ENCODE measurements at places on chromosomes 1 and 21.

GRCh38 chr1:99751877-99752504 is 14.4 kb downstream of the FRRS1 start:
- DNase-seq, result no peak

DNA sequence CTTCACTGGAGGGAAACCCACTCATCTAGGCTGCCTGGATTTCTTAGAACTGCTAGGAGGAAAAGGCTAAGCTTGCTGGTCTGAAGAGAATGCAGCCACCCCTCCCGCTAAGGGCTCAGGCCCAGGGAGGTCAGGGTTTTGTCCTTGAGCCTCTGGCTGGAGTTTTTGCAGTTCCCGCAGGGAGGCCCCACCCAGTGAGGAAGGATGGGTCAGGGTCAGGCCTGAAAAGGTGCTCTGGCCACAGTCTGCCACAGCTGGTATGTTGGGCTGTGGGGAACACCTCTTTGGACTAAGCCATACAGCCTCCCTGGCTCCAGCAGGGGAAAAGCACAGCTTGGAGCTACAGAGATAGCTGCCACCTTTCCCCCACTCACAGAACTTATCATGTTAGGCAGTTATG is 71.4 kb upstream of the PAPPA2 start:
- no peak for DNase-seq

- DNase-seq, result no peak
Measured at GRCh38 chr1:9824702-9825089, 931 bp upstream of the CLSTN1 start.

DNA sequence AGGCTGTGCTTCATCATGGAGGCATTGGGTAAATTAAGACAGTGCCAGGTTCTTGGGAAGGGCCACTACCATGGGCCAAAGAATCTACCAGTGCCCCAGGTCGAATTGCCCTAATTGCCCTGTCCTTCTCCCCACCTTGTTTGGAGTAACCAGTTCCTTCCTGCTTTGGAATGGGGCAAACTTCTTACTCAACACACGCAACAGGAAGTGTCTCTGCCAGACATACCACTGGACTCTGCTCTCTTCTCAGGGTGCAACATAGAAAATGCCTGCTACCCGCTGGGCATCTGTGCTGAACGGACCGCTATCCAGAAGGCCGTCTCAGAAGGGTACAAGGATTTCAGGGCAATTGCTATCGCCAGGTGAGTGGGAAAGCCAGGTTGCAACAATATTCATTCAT is 15.8 kb downstream of the CDA start:
- DNase-seq, result no peak

DNA sequence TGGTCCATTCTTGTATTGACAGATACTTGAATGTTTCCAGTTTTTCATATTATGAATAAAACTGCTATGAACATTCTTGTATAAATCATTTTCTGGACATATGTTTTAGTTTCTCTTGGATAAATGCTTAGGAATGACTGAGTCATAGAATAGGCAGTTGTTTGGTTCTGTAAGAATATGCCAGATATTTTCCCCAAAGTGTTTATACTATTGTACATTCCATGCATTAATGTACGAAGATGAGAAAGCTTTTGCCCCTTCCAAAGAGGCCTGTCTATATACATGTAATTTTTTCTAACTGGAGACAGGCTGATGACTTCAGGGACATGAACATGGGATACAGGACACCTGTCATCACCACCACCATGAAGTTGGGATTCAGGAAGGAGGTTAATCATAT is 11.3 kb downstream of the NBPF3 start:
- DNase-seq, result no peak

DNA sequence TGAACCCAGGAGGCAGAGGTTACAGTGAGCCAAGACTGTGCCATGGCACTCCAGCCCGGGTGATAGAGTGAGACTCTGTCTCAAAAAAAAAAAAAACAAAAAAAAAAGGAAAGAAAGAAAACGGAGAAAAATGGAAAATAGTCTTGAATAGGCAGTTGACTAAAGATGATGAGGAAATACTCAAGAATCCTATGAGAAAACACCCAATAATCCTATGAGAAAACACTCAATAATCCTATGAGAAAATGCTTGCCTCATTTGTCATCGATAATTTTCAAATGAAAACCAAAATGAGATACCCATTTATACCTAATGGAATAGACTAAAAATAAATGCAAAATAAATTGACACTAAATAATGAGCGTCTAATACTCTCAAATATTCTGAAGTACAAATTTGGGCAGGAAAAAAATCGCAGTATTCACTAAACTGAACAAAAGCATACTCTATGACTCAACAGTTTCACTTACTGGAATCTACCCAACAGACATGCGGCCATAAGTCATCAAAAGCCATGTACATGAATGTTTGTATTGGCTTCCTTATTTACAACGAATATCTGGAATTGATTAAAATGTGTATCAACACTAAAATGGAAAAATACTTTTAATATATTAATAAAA is 733.9 kb upstream of the CHRM3 start:
- DNase-seq, result no peak

- DNase-seq, result no peak
Measured at GRCh38 chr1:218763538-218763937, 410.1 kb upstream of the LYPLAL1 start.

GRCh38 chr1:58006421-58007046 is 540.0 kb downstream of the OMA1 start:
- DNase-seq, result no peak

- no peak for DNase-seq
Measured at GRCh38 chr1:66359269-66359668, 174.7 kb upstream of the SGIP1 start.

- no peak for DNase-seq
Measured at GRCh38 chr1:231684356-231685244, 58.0 kb downstream of the DISC1 start.

GRCh38 chr1:229191066-229191674 is 79.7 kb upstream of the RAB4A start:
- DNase-seq, result no peak

DNA sequence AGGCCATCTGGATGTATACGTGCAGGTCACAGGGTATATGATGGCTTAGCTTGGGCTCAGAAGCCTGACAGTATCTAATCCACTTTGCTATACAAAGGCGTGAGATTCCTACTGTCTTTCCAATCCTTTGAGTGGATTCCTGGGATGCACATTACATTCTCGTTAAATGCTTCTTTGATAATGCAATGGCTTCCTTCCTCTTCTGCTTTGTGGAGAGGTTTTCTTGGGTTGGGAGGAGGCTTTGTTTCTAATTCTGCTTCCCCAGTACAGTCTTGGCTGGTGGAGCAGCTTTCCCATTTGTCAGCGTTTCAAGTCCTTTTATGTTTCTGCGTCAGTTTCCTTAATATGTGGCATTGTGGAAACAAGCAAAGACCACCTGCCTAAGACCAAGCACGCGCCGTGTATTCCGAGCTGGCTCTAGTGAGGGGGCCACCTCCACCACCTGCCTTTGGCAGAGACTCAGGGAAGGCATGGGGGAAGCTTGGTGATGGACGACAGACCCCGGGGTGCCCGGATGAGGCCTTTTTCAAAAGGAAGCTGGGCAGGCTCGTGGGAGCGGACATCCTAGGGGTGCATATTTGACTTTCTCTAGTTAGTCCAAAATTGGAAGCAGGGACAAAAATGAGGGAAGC is 72.7 kb downstream of the WDR4 start:
- DNase-seq, result no peak

DNA sequence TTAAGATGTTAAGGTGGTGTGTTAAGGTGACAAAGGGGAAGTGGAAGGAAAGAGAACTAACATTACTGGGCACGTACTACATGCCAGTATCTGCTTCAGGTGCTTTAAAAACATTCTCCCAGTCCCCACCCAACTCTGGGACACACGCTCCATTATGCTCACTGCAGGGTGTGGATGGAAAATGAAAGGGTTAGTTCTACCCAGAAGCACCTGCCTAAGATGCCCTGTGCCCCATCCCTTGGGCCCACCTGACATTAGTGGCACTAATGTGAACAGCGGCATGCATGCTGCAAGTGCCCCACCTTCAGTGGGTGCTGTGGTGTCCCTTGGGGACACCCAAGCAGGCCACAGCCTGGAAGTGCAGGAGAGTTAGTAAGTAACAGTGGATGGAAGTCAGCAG is 82.9 kb upstream of the CXADR start:
- DNase-seq, result no peak

- no peak for DNase-seq
Measured at GRCh38 chr1:67257173-67257535, 50.5 kb upstream of the IL12RB2 start.

GRCh38 chr21:40717028-40717427 is 129.9 kb downstream of the DSCAM start:
- no peak for DNase-seq

- DNase-seq, result no peak
Measured at GRCh38 chr1:164704954-164705353, 146.0 kb downstream of the PBX1 start.

DNA sequence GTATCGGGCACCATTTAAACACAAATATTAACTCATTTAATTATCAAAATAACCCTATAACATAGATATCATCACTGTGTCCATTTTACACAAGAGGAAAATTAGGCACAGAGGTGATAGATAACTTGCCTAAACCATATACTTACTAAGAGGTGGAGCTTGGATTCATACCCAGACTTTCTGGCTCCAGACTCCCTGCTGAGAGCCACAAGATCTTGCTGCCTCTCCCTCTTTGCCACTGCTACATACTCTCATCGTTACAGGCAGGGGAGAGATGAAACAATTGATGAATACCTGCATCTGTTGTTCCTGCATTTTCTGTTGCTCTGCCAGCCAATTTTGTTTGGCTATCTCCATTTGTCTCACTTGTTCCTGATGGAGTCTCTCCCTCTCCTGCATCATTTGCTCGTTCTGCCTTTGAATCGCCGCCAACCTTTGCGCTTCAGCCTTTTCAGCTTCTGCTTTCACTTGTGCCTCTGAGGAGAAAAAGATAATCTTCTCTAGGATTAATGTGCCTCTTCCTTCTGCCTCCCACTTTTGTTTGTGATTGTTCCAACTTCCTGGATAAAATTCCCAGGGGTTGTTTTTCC is 10.6 kb downstream of the GBP5 start:
- DNase-seq, result no peak

- no peak for DNase-seq
Measured at GRCh38 chr1:65791801-65792668, 660 bp upstream of the PDE4B start.

DNA sequence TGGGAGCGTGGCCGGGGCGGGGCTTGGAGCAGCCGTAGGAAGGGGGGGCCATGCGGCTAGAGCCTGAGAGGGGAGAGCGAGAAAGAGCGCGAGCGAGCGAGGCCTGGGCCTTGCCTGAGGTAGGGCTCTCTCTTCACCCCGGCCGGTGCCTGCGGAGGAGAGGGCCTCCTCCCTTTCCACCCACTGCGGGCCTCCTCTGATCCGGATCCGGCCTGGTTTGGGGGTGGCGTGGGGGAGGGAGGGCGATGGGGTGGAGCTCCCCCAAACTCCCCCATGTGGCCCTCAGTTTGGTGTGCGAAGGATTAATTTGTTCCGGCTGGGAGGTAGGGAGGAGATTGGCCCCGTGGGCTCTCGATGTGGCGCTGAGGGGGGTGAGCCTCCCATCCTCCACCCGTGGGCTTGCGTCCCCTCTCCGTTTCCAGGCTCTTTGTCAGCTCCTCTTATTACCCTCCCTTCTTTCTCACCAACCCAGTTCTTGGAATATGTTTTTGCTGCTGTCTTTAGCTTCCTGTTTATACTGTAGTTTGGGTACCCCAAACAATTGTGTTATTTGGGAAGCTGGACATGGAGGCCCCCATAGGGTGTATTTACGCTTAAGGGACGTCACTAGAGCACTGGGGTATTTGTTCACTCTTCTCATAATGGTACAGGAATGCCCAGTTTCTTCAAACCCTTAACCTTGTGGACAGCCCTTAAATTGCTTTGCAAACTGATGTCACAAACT is 685 bp downstream of the UBAP2L start:
- DNase-seq, result peak; percentile 45

DNA sequence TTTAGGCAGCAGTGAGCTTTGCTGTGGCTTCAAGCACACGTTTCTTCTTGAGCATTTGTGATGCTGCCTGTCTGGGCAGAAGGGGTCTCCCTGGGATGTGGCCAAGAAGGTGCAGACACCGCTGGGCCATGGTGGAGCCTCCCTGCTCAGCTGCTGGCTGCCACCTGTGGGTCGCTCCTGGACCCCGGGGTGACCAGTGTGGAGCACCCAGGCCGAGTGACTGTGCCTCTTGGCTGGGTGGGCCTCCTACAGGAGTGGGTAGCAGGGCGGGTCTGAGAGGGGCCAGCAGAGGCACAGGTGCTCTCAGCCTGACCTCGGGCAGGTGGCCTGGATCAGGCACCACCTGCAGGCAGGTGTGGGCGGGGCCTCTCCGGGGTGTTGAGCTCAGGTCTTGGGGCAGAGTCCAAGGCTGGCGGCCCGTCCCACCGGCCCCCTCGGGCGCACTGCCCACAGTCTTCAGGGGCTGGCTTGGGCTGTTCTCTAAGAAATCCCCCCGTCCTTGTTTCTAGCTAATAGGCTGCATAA is 42.0 kb upstream of the COL6A1 start:
- no peak for DNase-seq

GRCh38 chr1:27725374-27726172 is at the start of gene FAM76A:
Gene FAM76A, plus strand, starts transcription at chr1:27725961. Its CDS starts 120 bp downstream, at chr1:27726081.
- peak; percentile 99 for DNase-seq

GRCh38 chr1:111204201-111204982 is 3.9 kb upstream of the DENND2D start:
- DNase-seq, result peak; percentile 57

DNA sequence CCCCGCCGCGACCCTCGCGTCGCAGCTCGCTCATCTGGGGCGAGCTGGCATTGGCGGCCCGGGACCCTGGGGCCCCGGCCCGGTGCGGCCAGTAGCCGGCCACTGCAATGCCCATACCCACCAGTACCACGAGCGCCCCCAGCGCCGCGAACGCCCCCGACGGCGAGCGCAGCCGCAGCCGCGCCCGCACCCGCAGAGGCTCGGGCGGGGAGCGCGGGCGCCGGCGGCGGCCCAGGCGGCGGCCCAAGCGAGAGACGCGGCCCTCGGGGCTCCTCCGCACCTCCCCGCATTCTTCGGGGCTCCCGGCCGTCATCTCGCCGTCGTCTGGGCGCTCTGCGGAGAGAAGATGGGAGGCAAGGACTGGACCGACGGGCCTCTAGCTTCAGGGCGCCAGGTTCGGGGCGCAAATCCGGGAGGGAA is 2.2 kb downstream of the TMEM200B start:
- no peak for DNase-seq

DNA sequence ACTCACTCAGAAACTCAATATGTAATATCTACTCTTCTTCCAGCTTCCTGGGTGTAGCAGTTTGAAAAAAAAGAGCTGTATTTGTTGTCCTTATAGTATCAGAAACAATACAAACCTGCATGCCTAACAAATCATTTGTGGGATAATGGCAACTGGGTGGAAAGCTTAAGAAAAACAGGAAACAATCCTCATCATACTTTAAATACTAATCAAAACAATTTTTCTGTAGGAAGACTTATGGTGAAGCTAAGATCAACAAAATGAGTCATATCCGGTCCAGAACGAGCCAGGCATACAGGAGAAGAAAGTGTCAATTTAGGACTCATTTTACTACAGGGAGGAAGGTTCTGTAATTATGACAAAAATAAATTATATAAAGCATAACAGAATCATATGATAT is 181.8 kb upstream of the ADGRL4 start:
- DNase-seq, result no peak

GRCh38 chr1:184210862-184211261 is 159.3 kb downstream of the TSEN15 start:
- DNase-seq, result no peak

- no peak for DNase-seq
Measured at GRCh38 chr1:225253784-225254183, 174.1 kb downstream of the LBR start.

Measured in stimulated activated CD4-positive, alpha-beta T cell treated with anti-CD3 and anti-CD28 coated beads, Interleukin-15, amount 100 ng/mL, for 1 hour (primary cell).